Tibial artery (tissue), 4 donors: ENCODE measurements at places on chromosomes 16 and 17.

GRCh38 chr17:74161503-74161875, 42.0 kb upstream of the RPL38 start:
- peak; percentile 9 for DNase-seq

DNA sequence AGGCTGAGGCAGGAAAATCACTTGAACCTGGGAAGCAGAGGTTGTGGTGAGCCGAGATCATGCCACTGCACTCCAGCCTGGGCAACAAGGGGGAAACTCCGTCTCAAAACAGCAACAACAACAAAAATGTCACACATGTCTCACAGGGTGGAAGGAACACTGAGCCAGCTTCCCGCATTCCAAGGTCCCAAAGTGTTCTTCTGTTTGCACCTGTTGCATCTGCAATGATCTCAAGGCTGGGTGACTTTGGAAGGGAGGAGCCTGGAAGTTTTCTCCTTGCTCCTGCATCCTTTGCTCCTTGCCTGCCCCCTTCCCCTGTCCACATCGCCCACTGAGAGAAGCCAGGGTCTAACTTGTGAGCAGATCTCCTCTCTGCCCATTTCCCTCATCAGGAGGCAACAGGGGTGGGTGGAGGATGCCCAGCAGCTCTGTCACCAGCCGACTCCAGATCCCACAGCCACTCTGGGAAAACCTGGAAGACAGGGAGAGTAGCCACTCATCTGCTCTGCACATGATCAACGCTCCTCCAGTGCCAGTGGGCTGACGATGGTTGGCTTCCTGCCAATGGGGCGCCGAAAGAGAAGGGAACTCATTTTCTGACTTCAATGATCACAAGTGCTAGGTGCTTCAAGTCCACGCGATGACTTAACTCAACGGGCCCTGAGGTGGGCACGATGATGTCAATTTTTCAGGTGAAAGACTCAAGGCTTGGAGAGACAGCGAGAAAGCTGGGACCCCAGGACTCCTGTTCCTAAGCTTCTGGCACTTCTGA, 12.6 kb downstream of the CHST6 start:
- no peak for DNase-seq

GRCh38 chr16:84121007-84121406, 4.3 kb upstream of the MBTPS1 start:
- no peak for DNase-seq

DNA sequence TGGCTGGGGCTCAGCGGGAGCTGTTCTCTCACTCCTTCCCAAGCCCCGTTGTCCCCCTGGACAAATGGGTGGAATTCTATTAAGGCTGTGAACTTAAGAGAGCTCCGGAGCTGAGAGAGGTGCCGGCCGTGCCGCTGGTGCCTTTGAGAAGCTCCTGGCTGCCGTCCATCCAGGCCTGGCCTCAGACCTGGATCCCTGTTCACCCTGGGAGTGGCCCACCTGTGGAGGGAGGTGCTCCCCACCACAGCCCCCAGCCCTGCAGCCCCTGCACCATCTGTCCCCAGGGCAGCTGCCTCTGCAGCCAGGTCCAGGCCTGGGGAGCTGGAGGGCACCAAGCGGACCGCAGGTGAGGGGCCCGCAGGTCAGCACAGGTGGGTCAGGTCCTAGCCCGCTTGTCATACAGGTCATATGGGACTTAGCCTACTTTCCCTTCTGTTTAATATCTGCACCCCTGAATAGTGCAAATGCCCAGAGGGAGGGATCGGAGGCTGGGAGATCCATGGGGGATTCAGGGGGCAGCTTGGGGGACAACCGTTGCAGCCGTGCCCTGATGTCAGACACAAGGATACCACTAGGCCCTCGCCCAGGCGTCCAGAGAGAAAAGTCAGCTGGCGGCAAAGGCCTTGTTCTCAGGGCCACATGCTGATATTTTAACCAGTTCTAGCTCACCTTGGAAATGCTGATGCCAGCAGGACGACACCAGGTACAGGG, 15.2 kb upstream of the METRNL start:
- DNase-seq: no peak

DNA sequence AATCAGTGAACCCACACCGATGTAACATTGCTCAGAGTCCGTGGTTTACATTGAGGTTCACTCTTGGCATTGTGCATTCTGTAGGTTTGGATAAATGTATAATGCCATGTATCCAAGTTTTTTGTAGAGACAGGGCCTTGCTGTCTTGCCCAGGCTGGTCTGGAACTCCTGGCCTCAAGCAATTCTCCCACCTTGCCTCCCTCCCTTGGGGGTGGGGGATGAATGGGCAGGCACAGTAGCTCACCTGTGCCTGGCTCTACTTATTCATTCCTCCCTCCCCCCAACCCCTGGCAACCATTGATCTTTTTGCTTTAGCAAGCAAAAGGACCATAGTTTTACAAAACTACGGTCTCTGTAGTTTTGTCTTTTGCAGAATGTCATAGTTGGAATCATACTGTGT, 181.4 kb downstream of the SPECC1 start:
- no peak for DNase-seq

GRCh38 chr17:80372456-80372855, 42.5 kb upstream of the ENDOV start:
- no peak for DNase-seq

DNA sequence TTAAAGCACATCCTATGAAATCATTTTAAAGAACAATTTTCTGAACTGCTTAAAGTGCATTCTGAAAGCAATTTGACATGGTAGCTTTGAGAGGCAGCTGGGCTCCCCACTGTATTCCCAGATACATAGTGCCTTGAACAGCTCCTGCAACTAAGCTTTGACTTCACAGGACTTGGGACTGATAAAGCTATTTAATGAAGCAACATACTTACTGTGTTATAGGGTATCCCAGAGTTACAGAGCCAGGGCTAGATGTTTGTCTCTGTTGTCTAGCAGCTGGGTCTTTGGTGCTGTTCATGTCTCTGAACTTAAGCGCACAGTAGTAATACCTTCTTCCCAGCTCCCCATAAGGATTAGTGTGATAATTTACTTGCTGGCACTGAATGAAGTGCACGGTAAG, 862 bp downstream of the ACSM1 start:
- no peak for DNase-seq

DNA sequence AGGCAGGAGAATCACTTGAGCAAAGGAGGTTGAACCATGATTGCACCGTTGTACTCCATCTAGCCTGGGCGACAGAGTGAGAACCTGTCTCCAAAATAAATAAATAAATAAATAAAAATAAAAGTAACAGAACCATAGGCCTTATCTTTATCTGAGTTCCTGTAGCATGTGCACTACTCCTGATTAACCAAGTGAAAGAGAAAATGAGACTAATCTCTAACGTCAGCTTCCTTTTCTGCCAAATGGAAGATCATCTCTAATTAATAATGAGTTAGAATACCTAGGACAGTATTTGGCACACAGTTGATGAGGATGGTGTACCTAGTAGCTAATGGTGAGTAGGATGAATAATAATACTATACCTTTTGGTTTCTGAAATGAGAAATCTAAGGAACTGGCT, 520.4 kb downstream of the WWOX start:
- no peak for DNase-seq

- DNase-seq: no peak
Measured at GRCh38 chr17:45411348-45412105, 21.1 kb downstream of the ARHGAP27 start.
